Right cardiac atrium (tissue), 5 donors: ENCODE measurements at places on chromosomes 11 and 22.

DNA sequence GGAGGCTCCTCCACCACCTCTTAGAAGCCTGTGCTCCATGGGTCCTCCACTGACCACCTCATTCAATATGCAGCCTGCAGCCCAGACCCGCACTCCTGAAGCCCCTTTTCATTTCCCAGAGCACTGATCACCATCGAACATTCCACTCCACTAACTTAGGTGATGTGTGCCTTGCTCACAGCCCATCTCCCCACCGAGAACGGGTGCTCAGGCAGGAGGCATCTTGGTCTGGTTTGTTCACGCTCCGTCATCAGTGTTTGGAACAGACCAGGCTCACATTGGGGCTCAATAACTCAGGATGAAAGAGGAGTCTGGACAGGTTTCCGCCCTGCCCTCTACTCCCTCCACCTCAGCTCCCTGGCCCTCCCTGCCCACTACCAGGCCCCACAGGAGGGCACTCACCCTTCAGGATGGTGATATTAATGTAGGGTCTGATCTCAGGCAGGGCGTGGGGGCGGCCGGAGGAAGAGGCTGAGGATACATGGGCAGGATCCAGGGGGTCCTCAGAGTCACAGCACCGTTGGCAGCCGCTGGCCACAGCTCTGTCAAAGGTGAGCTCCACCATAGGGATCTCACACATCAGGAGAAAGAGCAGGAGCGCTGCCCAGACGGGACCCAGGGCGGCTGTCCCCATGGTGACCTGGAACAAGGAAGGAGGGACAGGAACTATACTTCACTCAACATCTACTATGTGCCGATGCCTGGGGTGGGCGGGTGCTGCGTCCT is 3.1 kb downstream of the C1QTNF6 start:
- peak; percentile 43 for DNase-seq

- DNase-seq, result no peak
Observed at GRCh38 chr22:43428521-43428920, 16.7 kb downstream of the MPPED1 start.

GRCh38 chr22:37172266-37173245 is 15.5 kb downstream of the C1QTNF6 start:
- peak; percentile 36 for DNase-seq

DNA sequence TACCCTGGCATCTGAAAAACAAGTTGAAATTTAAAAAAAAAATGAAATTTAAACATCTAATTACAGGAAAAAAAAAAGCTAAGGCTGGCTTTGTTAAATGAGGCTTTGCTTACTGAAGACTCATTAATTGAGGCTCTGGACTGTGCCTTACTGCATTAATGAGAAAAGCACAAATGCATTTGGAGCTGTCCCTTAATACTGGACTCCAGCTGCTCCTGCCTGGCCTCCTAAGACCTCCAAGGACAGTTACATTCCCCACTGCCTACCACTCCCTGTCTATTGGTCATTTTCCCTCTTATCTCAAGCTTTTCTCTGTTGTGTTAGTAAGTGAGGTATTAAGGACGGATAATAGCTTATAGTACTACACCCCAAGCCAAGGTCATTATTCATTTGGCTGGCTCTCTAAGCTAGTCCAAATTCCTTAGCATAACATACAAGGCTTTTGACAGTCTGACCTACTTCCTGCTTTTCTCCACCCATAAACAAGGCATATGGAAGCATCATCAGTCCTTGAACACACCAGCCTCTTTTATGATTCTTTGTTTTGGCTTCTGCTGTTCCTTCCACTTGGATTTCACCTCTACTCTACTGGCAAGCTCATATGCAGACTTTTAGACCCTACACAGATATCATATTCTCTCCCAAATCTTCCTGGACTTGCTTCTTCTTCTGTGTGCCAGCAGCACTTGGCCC is 62.5 kb downstream of the USP35 start:
- no peak for DNase-seq

- no peak for DNase-seq
Observed at GRCh38 chr11:101028644-101029043, 101.0 kb downstream of the PGR start.

GRCh38 chr11:45097721-45098493 is 48.5 kb upstream of the PRDM11 start:
- peak; percentile 85 for DNase-seq

GRCh38 chr22:37601540-37602442 is 6.8 kb upstream of the GGA1 start:
- no peak for DNase-seq
